GM23338 (cell line): ENCODE measurements at places on chromosomes 13 and 19.

- DNase-seq = no peak
Measured at GRCh38 chr13:49219647-49220035, 497 bp upstream of the MLNR start.

DNA sequence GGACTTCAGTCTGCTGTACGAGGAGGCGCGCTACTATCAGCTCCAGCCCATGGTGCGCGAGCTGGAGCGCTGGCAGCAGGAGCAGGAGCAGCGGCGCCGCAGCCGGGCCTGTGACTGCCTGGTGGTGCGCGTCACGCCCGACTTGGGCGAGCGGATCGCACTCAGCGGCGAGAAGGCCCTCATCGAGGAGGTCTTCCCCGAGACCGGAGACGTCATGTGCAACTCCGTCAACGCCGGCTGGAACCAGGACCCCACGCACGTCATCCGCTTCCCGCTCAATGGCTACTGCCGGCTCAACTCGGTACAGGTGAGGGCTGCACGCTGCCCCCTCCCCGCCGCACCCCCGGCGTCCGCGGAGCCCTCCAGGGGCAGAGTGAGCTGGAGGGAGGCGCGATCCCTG lies 14.6 kb downstream of the KCTD15 start:
- DNase-seq = no peak

DNA sequence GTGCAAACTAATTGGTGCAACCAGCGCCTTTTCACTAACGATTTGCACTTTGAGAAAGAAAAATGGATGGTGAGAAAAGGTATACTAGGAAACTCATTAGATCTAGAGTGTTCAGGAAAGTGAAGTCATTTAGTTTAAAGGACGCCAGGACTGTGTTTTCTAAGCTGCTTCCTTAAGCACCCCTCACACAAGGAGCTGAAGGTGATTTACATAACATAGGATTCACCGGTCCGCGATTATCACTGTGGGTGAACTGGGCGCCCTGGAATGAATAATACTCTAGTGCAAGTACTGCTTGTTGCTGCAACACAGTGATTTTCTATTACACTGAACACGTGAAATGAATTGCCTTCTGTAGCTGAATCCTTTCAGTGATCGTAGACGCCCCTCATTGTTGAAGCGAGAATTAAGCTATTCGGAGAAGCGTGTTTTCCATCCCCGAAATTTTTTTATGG lies 2.6 kb upstream of the MAB21L1 start:
- peak; percentile 69 for DNase-seq

- DNase-seq = peak; percentile 47
Measured at GRCh38 chr19:34104557-34104956, 67.7 kb upstream of the LSM14A start.

GRCh38 chr19:28168557-28168956 lies 1044.4 kb downstream of the UQCRFS1 start:
- peak; percentile 79 for DNase-seq

- DNase-seq = no peak
Measured at GRCh38 chr19:48746110-48746509, 599 bp downstream of the IZUMO1 start.

GRCh38 chr13:48654511-48654910 lies 782 bp downstream of the CYSLTR2 start:
- DNase-seq = no peak

- no peak for DNase-seq
Measured at GRCh38 chr19:15218501-15218900, 13.7 kb downstream of the EPHX3 start.

DNA sequence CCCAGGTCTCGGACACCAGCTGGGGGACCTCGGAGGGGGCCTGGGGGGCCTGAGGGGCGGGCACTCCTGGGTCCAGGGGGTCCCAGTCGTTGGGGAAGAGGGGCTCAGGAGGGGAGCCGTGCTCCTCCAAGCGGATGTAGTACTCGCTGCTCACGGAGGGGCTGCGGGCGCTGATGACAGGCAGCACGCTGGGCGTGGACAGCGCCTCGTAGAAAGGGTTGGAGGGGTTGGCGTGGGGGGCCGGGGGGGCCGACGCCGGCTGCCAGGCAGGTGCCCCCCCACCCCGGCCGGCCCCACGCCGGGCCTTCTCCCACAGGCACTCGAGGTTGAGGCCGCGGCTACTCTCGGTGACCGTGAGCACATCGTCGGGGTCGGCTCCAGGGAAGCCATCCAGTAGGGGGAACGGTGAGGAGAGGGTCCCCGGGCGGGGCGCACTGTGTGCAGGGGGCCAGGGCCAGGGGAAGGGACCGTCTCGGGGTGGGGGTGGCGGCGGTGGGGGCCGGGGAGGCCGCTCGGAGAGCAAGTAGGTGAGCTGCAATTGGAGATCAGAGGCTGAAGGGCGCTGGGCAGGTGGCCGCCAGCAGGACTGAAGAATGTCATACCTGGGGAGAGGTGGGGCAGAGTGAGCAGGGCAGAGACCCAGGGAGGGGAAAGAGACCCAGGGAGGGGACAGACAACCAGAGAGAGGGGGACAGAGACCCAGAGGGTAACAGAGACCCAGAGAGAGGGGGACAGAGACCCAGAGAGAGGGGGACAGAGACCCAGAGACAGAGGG lies 12.1 kb downstream of the LMTK3 start:
- DNase-seq = no peak

DNA sequence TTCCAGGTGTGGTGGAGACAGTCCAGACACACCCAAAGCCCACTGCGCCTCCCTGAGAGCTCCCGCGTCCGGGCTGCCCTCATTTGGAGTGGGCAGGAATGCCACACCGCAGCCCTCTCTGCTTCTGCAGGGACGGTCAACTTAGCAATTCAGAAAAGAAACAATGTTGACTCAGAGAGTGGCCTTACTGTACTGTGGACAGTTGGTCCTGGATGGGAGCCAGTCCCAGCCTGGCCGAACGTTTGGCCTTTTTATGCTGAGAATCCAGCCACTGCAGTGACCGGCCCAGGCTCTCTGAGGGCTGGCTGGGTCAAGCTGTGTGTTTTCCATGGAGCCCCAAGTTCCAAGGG lies 7.2 kb downstream of the GAS6 start:
- DNase-seq = no peak

- no peak for DNase-seq
Measured at GRCh38 chr13:42487221-42487620, 86.7 kb upstream of the TNFSF11 start.

GRCh38 chr19:6753178-6754031 lies 13.8 kb downstream of the SH2D3A start:
- peak; percentile 99 for DNase-seq

DNA sequence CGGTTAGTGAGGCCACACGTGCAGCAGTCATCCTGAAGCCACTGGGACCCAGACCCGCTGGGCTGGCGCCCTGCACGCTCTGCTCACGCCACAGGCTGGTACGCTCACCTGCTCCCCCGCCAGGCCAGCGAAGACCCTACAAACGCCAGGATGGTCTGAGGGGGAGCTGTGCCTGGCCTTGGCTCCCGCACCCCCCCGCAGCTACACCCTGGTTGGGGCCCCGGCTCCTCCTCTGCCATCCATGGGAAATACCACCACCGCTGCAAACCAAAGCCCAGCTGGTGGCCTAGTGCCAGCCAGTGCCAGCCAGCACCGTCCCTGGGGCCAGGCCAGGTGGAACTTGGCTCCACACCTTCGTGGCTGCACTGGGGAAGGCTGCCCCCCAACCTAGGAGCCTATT lies 23.3 kb upstream of the CACTIN start:
- DNase-seq = peak; percentile 55

- no peak for DNase-seq
Measured at GRCh38 chr13:30905932-30906383, at the start of gene MEDAG. MEDAG (plus strand) TSS chr13:30906271; CDS start chr13:30906516, 245 bp downstream.

GRCh38 chr13:112245179-112245724 lies 130.9 kb upstream of the SPACA7 start:
- DNase-seq = no peak

DNA sequence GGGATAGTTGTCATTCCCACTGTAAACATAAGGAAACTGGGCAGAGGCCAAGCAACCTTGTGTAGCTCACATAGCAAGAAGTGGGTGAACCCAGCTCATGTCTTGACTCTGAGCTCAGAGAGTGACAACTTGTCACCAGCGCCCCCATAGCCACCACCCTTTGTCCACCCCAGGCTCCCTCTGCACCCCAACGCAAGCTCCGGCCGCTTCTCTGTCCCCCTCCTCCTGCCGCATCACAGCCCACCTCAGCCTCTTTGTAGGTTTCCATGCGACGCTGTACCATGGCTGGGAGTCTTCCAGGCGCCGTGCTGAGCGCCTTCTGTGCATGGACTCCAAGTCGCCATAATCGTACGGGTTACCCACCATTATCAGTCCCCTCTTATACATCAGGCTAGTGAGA lies 3.3 kb downstream of the GP6 start:
- DNase-seq = no peak

- DNase-seq = no peak
Measured at GRCh38 chr13:87889254-87889653, 218.1 kb downstream of the SLITRK5 start.

- peak; percentile 33 for DNase-seq
Measured at GRCh38 chr19:9296336-9296735, 13.3 kb downstream of the ZNF699 start.

DNA sequence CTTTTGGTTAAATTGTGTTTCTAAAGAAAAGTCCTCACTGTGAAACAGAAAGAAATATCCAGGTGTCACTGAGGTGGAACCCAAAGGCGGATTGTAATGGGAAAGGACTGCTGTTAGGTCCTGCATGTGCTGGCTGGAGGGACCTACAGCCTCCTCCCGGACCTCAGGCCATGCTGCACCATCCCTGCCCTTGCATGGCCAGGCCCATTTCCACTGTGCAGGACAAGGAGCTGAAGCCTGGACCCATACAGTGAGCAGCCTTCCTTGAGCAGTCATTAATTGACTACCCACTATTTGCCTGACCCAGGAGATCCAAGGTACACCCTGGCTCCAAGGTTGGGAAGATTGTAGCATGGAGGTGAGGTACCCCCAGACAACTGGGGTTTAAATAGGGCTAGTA lies 17.6 kb downstream of the VSTM2B start:
- no peak for DNase-seq

DNA sequence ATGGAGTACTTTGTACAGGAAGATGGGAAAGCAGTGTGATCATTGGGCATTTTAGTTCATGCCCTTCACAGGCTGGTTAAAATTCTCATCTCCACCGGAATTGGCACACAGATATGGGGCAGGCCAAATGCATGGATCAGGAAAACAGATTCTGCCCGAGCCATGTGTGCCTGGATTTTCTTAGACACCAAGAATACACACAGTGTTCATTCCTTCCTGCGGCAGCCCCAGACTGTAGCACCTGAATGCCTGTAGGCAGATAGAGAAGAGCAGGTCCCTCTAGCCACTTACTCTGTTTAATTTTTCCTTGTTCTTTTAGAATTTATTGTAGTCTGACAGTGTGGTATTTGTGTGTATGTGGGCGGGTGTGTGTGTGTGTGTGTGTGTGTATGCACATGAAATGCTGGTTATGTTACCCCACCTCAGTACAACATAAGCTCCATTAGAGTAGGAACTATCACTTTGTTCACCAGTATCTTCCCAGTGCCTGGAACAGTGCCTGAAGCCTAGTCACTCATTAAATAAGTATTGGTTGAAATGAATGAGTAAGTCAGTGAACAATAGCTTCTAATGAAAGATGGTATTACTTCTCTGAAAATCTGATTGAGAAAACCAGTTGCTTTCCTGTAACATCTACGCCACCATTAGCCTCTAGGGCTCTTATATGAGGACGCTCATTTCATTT lies 41.7 kb downstream of the FRY start:
- DNase-seq = no peak

- no peak for DNase-seq
Measured at GRCh38 chr13:109233293-109233692, 553.1 kb downstream of the IRS2 start.

DNA sequence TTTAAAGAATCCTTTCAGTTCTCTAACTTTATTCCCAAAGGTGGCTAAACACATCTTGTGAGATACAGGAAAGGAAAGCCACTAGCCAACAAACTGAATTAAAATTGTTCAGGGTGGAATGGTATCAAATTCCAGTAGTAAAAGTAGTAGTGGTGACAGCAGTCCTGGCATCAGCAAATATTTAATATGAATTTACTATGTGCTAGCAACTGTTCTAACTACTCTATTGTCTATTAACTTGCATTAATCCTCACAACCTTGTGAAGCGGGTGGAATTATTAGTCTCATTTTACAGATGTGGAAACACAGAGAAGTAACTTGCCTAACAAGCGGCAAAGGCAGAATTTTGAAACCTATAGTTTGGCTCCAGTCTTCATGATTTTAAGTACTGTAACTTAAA lies 130.1 kb downstream of the KLF12 start:
- DNase-seq = no peak

DNA sequence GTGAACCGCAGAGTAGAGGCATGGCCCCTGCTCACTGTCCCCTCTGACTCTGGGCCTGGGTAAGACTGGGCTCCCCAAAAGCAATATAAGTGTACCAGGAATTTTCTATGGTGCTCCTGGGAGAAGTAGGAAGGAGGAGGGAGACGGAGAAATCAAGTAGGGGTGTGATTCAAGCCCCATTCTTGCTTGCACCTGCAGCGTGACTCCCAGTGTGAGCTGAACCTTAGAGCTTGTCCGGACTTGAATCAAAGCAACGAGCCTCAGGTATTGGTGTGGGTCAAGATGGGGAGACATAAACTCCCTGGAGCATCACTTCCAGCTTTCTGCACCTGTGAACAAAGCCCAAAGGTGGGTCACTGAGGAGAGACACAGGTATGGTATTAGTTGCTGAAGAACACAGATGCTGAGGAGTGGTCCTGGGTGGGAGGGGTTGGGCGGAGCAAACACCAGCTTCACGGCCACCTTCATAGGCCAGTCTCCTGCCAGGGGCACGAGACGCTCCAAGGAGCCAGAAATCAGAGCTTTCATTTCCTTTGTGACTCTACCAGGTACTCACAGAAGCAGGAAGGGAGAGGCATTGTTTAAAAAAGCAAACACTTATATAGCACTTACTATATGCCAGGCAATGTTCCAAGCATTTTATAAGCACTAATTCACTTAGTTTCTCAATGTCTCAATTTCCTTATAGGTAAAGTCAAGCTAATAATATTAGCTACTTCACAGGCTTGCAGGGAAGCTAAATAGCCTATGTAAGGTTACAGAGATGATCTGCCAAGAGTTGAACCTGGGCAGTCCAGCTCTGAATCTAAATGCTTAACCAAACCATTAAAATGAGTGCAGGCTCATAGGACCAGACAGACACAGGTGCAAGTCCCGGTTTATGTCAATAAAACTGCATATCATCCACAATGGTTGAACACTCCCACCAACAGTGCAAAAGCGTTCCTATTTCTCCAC lies 775.3 kb downstream of the UQCRFS1 start:
- DNase-seq = no peak

- no peak for DNase-seq
Measured at GRCh38 chr13:42707586-42707985, 73.8 kb upstream of the FAM216B start.

DNA sequence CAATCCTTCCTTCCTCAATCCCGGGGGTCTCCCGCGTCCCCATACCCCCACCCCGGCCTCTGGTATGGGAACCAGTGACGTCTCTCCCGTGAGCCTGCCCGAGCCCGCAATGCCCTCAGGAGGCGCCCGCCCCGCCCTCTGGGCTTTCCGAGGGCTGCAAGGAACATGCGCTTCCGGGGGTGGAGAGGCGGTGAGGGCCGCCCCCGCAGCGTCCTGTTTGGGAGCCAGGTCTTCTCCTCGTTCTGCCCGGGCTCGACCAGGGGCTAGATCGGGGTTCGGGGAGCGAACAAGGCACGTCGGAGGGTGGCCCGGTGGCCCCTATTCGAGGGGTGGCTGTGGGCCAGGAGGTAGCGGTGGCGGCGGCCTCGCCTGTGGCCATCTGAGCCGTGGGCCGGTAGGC lies 6.6 kb upstream of the TEX101 start:
- peak; percentile 13 for DNase-seq

GRCh38 chr13:99630269-99630898 lies 129.1 kb downstream of the TM9SF2 start:
- DNase-seq = no peak
